ENCODE measurements at places on chromosomes 6 and 20.

GRCh38 chr6:123636782-123637181 lies at the start of gene TRDN:
Gene TRDN, minus strand, starts transcription at chr6:123636950. Its CDS starts 175 bp downstream, at chr6:123636775.
- DNase-seq: no peak

DNA sequence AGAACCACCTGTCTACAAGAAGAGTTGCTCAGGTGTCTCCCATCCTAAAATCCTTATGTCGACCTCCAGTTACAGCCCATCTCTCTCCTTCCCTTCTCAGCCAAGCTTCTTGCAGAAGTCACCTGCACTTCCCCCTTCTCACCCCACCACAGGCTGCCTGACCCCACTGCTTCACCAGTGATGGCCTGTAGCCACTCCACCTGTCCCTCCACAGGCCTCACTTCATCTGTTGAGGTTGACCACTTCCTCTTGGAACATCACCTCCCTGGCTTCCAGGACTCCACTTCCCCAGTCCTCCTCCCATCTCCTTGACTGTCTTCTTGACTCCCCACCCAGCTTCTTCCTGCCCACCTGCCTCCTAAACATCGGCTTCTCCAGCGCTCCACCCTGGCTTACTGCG lies 25.4 kb downstream of the MRPL14 start:
- no peak for DNase-seq

DNA sequence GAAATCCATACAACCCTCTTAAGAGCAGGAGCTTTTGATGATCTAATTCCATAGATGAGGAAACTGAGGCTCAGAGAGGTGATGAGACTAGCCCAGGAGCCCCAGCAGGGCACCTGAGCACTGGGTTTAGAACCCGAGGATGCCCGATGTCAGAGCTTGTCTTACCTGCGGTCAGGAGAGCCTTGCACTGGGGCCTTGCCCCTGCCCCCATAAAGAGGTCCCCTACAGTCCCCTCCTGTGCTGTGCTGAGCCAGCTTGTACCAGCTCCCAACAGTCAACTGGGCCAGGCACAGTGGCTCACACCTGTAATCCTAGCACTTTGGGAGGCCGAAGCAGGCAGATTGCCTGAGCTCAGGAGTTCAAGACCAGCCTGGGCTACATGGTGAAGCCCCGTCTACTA lies 58.6 kb downstream of the RIPOR3 start:
- DNase-seq: no peak

DNA sequence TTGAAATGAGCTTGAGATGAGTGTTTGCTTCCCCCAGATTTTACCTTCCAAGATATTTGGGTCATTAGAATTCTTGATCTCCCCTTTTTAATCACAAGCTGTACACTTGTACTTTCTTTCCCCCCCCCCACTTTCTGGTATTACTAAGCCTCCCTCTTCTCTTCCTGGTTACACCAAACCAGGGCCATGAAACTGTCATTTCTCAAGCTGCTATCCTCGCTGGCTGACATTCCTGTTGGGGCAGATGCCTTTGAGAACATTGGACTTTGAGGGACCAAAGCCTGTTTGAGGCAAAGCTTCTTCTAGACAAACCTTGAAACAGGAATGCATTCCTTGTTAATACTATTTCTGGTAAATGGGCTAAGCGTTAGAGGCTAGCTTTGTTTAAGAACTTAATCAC lies 32.3 kb upstream of the MAP3K7 start:
- DNase-seq: no peak

- no peak for DNase-seq
These were observed 321.2 kb upstream of the ADGRB3 start for GRCh38 chr6:68313911-68314310.

GRCh38 chr20:58331961-58332551 lies 22.5 kb downstream of the RAB22A start:
- DNase-seq: no peak

- DNase-seq: no peak
These were observed 47.0 kb downstream of the ENPP1 start for GRCh38 chr6:131854803-131855202.

DNA sequence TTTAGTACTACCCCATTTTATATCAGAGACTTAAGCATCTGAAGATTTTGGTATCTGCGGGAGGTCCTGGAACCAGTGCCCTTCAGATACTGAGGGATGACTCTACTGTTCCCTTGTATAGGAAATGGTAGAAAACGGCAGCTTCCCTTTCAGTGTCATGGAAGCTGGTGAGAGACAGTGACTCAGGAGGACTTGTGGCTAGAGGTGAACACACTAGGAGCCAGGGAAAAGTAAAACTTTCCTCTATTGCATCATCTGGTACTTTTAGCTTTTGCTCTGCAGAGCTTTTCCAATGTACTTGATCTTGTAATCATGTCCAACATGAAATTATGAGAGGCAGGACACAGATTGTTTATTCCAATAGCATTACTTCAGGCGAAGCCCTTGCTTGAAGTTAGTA lies 45.0 kb downstream of the RNF144B start:
- DNase-seq: no peak

- DNase-seq: no peak
These were observed 66.0 kb downstream of the KIZ start for GRCh38 chr20:21191839-21192238.

Measured in SW 1271 (cell line).